Activated CD8-positive, alpha-beta memory T cell treated with anti-CD3 and anti-CD28 coated beads for 1 hour (primary cell): ENCODE measurements at places on chromosomes 6 and 20.

- DNase-seq, result no peak
Observed at GRCh38 chr6:131831392-131831791, 23.6 kb downstream of the ENPP1 start.

DNA sequence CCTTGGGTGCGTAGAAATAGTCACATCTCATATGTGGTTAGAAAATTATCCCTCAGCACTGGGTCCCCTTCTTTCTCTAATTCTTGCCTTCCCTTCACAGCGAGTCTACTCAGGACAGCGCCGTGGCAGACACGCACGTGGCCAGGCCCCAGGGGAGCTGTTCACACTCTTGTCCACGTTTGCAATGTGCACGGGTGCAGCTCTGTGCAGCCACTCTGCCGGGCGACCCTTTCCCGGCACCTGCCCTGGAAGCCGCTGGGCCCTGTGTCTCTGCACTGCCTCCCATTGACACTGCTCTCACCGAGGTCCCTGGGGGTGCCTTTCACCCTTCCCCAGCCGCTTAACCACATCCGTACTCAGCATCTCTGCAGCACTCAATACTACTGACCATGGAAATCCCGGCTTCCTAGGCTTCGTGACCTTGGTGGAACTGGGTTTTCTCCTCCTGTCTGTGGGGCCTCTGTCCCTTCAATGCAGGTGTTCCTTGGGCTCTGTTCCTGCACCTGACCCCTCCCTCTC lies 104.9 kb downstream of the DACT2 start:
- DNase-seq, result no peak

GRCh38 chr20:15278041-15278440 lies 940.6 kb upstream of the FLRT3 start:
- DNase-seq, result no peak

GRCh38 chr6:53647462-53648094 lies 18.0 kb downstream of the KLHL31 start:
- DNase-seq, result no peak

DNA sequence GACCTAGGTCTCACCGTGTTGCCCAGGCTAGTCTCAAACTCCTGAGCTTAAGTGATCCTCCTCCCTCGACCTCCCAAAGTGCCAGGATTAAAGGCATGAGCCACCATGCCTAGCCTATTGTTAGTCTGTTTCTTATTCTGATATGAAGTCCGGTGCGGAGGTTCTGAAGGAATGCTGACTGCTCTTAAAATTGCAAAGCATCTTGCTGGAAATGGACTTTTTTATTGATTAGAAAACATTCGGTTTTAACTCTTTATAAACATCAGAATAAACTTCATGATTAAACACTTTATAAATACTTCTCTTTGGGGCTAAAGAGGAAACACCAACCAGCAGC lies 3.2 kb downstream of the TNFAIP3 start:
- DNase-seq, result no peak

DNA sequence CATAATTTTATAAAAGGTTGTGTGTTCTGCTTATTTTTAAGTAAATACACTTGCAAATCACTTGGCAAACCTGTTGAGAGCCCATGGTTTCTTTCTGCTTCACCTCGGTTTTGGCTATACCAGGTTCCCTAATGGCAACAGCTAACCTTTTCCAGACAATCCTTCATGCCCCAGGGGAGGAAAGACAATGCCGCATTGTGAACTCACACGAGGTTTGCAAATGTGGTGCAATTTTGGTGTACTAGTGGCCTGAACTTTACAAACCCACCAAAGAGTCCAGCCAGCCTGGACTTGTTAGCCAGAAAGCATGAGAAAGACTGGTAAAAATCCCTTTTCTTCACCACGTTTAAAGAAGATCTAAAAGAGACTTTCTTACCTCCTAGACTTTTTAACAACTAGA lies 84.8 kb upstream of the SOX4 start:
- no peak for DNase-seq

DNA sequence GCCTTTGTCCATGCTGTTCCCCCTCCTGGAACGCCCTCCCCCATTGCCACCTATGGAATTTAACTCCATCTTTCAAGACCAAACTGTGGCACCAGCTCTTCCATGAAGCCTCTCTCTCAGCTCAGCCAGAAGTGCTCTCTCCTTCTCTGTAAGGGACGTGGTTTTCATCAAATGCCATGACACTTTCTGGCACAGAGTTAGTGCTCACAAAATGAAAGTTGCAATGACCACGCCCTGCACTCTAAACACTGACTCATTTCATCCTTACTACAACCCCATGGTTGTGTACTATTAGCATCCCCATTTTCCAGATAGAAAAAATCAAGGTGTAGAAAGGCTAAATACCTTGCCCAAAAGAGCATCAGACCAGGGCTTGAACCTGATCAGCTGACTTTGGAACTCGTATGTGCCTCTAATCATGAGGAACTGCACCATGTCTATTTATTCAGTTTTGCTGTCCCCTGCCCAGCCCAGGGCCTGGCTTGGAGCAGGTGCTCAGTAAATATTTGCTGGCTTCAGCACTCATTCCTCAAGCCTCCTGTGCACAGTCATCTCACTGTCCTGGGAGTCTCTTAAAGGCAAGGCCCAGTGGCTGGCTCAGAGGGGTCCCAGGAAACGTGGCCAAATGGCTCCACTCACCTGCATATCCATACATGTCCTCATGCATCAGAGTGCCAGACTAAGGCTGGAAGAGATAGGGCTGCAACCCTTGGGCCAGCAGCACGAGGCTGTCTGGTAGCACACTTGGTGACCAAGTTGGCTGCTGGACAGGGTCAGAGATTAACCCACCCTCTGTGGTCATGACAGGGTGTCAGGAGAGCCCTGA lies 77.9 kb downstream of the MRPL14 start:
- DNase-seq, result no peak

DNA sequence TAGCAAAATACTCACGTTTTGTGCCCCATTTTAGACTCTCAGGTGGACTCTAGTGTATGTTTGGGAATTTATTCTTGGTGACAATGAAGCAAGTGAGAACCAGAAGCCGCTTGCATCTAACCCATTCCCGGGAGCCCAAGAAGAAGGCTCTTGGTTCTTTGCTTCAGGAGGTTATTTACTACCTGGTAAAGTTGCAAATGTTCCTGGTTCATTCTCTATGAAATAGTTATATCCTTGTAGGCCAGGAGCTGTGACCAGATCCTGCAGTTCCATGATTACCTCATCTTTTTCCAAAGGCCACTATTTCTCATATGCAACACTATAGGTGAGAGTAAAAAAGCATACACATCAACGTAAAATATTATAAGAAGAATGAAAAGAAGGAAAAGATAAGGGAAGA lies 60.9 kb upstream of the FABP7 start:
- DNase-seq, result no peak

GRCh38 chr20:49871391-49871948 lies 43.9 kb downstream of the SPATA2 start:
- no peak for DNase-seq

DNA sequence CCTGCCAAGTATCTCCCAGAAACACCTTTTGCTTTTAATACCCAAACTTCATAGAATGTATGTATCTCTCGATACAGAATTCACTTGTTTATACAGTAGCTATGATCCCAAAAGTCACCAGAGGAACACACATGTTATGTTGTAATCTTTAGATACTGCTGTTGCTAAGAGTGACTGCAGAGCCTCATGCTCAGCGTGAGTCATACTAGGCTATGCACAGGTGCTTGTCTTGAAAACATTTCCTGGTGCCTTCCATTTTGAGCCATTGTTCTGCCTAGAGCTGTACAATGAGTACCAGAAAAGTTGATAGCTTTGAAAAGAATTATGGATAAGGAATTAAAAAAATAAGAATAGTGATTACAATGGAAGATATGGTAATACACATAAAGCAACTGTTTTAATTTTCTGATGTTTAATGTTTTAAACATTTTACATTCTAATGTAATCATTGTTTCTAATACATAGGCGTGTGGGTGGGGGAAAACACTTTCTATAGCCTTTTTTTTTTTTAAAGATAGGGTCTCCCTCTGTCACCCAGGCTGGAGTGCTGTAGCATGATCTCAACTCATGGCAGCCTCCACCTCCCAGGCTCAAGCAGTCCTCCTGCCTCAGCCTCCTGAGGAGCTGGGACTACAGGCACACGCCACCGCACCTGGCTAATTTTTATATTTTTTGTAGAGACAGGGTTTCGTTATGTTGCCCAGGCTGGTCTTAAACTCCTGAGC lies 79.4 kb downstream of the CD24 start:
- no peak for DNase-seq

DNA sequence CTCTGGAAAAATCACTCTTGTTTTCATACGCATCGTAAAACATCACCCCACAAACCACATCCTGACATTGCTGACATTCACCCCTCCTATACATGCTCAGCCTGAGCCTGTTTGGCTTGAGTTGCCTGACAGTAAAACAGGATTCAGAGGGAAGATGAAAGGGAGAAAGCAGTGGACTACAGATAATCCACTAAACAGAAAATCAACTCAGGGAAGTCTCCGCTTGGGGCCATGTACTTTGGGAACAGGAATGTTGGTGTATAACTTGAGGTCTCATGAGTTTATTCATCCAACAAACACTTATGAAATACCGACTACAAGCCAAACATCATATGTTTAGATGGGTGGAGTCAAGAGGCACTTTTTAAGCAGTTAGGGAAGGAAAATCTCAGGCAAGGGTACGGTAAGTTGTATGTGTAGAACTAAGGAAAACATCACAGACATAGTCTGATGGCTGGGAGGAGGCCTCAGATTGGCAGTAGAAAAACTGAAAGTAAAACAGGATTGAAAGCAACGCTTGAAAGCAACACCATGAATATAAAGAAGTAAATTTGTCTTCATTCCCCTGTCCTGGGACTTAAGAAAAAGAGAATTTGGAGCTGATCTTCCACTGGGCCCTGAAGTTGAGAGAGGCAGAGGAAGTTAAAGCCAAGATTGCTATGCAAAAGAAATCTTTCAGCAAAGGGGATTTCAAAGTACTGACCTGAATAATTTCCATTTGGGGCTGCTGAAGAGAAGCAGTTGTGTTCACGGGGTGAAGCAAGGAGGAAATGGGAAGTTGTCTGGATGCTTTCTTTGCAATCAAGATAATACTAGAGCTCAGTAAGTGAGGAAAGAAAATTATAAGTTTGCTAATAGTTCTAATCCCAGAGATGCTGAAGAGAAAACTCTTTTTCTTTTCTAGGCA lies 28.8 kb downstream of the PDE7B start:
- DNase-seq, result no peak

GRCh38 chr20:45866454-45866853 lies 9.0 kb downstream of the ZSWIM3 start:
- DNase-seq, result no peak

DNA sequence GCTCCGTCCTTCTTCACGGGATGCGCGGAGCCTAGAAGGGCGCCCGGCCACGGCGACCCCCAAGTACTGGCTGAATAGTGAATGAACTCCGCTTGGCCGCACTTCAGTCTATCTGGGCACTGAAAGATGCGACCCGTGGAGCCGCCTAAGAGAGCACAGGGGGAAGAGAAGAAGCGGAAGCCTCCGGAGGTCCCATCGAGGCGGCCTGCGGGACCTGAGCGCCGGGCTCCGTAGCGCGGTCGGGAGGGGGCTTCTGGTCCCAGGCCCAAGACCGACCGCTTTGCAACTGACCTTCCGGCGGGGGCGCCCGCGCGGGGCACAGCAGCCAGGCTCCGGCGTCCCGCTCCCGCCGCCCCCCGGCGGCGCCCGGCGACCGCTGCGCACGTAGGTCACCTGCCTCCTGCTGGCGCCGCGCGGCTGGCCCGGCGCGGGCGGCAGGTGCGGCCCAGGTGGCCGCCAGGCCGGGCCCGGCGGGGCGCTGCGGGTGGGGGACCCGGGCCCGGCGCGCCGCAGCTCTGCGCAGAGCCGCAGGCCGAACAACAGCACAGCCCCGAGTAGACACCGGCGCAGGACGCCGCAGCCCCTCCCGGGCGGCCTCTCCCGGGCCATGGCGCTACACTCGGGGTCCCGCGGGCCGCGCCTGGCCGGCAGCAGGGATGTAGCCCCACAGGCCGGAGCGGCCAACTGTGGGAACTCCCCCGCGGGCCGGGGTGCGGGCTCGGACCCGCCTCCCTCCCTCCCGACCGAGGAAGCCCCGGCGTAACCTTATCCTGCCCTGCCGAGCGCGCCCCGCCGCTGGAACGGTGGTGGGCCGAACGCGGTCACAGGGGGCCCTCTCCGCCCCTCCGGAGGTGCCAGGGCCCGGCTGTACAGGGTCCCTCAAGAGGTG lies at the start of gene METTL24:
Gene METTL24, minus strand, starts transcription at position 686 of the 889 bp plus-strand sequence. Its CDS starts 77 bp downstream, at position 609.
- no peak for DNase-seq

- no peak for DNase-seq
Observed at GRCh38 chr20:13883425-13883824, 98.6 kb downstream of the NDUFAF5 start.

DNA sequence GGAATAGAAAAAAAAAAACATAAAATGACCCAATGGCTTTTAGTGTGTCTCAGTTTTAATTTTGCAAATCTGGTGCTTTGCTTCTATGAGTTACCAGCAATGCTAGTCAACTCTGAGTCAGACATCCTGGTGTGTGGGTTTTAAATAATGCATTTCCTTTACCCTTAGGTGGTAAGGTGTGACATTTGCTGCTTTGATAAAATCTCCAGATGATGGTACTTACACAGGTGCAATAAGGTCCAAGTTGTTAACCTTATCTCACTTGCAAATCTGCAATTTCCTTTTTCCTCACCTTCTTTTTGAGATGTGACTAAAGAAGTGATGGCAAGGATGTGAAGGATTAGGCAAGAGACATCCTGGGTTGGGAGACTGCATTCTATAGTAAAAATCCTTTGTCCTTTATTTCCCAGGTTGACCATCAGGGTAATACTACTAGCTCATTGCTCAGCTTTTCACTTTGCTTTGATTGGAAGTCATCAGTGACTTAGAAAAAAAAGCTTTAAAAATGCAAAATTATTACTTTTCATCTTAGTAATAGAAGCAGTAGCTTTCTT lies 818.5 kb upstream of the FLRT3 start:
- DNase-seq, result no peak

GRCh38 chr20:23143098-23143497 lies 57.0 kb upstream of the CD93 start:
- no peak for DNase-seq

DNA sequence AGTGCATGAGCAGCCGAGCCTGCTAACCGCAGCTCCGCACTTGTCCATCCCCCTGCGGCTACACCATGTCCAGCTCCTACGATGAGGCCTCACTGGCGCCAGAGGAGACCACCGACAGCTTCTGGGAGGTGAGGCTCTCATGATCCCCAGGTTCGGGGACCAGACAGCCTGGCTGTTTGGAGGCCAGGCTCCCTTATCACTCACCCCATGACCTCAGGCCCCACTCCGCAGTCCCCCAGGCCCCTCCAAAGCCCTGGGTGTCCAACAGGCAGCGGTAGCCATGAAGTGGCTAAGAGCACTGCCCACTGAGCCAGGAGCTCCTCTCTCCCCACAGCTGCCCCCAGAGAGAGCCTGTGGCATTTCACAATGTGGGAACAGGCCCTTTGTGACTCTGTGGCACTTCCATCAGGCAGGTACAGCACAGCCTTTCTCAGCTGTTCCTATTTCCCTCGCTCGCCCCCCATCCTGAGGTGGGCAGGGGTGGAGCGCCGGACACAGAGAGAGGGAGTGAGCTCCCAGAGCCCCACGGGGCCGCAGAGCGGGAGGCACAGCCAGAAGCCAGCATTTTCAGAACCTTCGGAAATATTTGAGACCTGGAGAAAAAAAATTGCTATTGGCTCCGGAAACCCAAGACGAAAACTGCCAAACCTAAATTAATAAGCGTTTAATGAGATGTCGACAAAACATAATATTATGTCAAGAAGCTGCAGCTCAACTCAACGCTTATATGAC lies 29.7 kb downstream of the SPDEF start:
- no peak for DNase-seq
